ENCODE measurements at places on chromosomes 2 and 18. TPM values are rescaled to one million over a fixed set of nuclear protein-coding genes. Genes with fewer than 3 reads are reported as not detected.

The TEX44 gene
- total RNA-seq = not detected

The CD207 gene
- not detected for total RNA-seq

The MATN3 gene
- 0.25 TPM for total RNA-seq

The SS18 gene
- 125 TPM for total RNA-seq

DNA sequence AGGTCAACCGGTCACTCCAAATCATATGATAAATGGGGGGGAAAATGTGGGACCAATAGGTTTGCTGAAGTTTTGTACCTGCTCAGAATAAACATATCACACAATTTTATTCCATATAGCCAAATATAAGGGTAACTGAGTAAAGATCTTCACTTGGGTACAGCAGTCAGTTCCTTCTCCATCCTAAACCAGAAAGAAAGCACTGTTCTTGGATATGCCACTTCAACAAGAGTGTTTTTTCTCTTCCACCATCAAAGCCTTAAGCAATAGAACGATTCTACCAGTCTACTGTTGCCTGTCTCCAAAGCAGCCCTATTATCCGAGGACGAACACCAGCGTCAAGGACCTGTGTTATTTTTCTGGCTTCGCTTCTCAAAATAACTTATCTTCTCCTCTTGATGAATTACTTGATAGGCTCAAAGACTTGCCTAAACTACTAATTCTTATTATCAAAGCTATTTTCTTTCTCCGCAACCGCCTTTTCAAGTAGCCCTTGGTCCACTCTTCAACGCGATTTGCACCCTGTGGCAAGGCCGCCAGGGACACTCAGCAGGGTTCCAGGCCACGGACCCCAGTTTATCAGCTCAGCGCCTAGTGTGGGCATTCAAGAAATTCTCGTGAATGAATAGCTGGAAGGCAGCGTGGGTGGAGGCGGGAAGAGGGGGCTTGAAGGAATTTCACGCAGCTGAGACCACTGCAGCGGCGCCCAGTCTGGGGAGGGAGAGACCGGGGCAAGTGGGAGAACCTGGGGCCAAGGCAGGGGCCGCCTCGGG lies 646 bp downstream of the ALS2 start:
- no peaks in the 10 kb centered on the region for H3K27me3 ChIP-seq
- H3K4me3 ChIP-seq = peak overlapping the region; percentile 82

DNA sequence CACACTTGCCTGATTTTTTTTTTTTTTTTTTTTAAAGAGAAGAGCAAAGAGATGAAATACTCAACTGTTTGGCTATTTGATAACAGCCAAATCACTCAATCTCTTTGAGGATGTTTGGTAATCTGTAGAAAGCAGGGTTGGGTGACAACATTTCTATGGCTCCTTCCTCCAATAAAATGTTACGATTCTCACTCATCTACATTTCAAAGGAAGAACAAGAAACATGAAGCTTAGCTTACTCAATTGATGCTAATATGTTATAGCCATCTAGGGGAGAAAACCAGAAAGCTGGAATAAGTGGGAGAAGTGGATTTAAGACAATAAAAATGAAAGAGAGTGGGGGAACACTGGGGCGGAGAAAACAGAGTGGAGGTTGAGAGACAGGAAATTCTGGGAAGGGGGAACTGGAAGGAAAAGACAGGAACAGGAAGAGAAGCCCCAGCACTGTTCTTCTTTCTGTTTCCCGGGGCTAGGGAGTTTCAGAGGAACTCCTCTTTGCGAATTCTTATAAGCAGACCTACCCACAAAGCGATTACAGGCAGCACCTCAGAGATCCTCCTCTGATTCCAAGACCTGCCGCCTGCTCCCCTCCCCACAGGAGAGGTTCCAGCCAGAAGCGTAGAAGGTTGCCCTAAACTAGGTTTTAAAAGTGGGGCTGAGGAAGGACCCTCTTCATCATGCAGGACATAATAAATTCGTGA lies 13.3 kb downstream of the ST3GAL5 start:
- no peak overlapping the region for H3K27ac ChIP-seq
- no peaks in the 10 kb centered on the region for H3K36me3 ChIP-seq
- no peak for DNase-seq
- H3K4me1 ChIP-seq = peaks cover 22% of the 10 kb centered on the region
- H3K27me3 ChIP-seq = no peaks in the 10 kb centered on the region

DNA sequence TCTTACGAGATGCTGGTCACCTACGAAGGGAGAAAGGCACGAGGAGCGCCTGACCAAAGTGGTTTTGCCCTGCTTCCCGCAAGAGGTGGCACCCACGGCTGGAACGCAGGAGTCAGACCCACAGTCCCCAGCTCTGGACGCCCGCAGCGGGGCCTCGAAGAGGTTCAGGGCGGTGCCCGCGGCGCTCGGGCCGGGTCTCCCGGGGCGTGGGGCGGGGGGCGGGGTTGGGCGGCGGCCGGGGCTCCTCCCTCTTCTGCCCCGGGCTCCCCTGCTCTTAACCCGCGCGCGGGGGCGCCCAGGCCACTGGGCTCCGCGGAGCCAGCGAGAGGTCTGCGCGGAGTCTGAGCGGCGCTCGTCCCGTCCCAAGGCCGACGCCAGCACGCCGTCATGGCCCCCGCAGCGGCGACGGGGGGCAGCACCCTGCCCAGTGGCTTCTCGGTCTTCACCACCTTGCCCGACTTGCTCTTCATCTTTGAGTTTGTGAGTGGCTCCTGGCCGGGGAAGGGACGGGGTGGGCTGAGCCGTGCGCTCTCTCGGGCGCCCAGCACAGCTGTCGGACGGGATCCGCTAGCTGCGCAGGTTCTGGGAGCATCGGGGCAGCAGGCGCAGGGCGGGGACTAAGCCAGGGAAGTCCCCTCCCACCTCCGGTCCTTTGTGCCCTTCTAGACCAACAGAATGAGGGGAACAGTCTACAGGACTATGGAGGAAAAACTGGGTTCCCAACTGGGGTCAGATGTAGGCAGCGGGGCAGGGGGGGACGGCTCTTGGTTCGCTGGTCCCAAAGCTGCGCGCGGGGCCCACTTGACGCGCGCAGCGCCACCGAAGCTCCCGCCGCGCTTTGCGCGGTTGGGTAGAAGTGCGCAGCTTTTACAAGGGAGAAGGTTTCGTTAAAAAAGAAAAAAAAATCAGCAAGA lies at the start of gene MAL:
TSS of gene MAL (plus strand) at position 303 of the 914 bp plus-strand sequence. CDS start at position 388, 85 bp downstream.
- DNase-seq = no peak
- no peak within 1 kb of the TSS for H3K27ac ChIP-seq
- no peaks in the 10 kb centered on the region for H3K4me1 ChIP-seq
- no peak within 1 kb of the TSS for H3K4me3 ChIP-seq

GRCh38 chr2:69566669-69567068 lies 76.9 kb downstream of the AAK1 start:
- no peaks in the 10 kb centered on the region for H3K36me3 ChIP-seq
- DNase-seq = no peak
- no peaks in the 10 kb centered on the region for H3K27me3 ChIP-seq
- H3K4me3 ChIP-seq = no peak overlapping the region
- H3K4me1 ChIP-seq = peaks cover 29% of the 10 kb centered on the region

DNA sequence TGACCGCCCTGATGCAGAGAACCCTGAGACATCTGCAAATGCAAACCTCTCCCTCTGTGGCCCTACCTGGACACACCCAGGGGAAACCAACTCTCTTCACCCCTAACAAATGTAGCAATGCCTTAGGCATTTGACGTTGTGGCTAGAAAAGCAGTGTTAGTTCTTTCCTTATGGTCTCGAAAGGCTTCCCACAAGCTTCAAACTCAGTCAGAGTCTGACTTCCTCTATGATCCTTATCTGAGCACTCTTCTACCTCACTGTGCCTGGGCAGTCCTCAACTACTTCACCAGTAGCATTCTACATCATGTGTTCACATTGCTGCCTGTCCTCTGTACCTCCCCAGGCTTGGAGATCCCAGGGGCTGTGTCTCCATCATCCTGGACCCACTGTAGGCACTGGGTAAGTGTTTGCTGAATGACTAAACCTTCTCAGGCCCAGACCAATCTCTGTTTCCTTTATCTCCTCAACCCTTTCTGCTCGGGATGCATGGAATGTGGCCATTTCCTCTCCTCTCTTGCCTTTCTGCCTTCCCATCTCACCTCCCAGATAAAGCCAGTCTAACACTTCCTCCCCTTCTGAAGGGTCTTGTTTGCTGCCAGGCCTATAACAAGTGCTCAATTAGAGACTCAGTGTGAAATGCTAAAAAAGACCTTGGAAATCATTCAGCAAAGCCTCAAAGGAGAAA lies 91.7 kb upstream of the ACAA2 start:
- no peak overlapping the region for H3K4me3 ChIP-seq
- H3K27ac ChIP-seq = no peak overlapping the region
- no peaks in the 10 kb centered on the region for H3K27me3 ChIP-seq
- H3K4me1 ChIP-seq = no peaks in the 10 kb centered on the region
- H3K36me3 ChIP-seq = no peaks in the 10 kb centered on the region

DNA sequence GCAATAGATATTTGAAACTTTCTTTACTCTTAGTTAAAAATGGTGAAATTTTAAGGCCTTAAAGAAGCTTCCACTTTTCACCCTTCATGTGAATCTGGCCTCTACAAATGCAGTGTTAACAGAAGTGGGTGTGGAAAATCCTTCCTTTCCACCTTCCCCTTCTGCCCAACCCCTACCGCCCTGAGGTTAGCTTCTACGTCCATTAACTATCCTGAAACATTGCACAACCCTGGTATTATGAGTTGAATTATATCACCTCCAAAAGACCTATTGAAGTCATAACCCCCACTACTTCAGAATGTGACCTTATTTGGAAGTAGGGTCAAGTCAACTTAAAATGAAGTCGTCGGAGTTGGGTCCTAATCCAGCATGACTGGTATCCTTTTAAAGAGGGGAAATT lies 80.8 kb upstream of the ACSL3 start:
- H3K27me3 ChIP-seq = no peaks in the 10 kb centered on the region
- DNase-seq = no peak
- H3K27ac ChIP-seq = no peak overlapping the region
- H3K4me3 ChIP-seq = no peak overlapping the region

GRCh38 chr2:171490577-171490976 lies 31.7 kb upstream of the CYBRD1 start:
- no peak for DNase-seq
- H3K27me3 ChIP-seq = no peaks in the 10 kb centered on the region
- no peak overlapping the region for H3K4me3 ChIP-seq
- no peak overlapping the region for H3K27ac ChIP-seq
- 0 out of 2 replicates have a peak, but pooled peaks cover 1% of the 10 kb centered on the region for H3K36me3 ChIP-seq

- H3K4me3 ChIP-seq = no peak overlapping the region
- H3K27me3 ChIP-seq = peaks cover 5% of the 10 kb centered on the region
- H3K36me3 ChIP-seq = no peaks in the 10 kb centered on the region
- no peak for DNase-seq
- H3K27ac ChIP-seq = no peak overlapping the region
Measured at GRCh38 chr18:55138401-55138800, 179.1 kb upstream of the CCDC68 start.

DNA sequence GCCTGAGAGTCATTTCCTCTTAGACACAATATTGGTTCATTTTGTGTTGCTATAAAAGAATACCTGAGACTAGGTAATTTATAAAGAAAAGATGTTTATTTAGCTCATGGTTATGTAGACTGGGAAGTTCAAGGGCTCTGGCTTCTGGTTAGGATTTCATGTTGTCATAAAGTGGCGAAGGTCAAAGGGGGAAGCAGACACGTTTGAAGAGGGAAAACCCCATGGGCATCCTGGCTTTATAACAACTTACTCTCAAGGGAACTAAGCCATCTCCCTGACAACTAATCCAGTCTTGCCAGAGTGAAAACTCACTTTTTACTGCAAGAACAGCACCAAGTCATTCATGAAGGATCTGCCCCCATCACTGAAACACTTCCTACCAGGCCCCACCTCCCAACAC lies 89.7 kb upstream of the RNF152 start:
- H3K4me1 ChIP-seq = no peaks in the 10 kb centered on the region
- H3K27me3 ChIP-seq = no peaks in the 10 kb centered on the region
- DNase-seq = no peak
- no peak overlapping the region for H3K4me3 ChIP-seq

DNA sequence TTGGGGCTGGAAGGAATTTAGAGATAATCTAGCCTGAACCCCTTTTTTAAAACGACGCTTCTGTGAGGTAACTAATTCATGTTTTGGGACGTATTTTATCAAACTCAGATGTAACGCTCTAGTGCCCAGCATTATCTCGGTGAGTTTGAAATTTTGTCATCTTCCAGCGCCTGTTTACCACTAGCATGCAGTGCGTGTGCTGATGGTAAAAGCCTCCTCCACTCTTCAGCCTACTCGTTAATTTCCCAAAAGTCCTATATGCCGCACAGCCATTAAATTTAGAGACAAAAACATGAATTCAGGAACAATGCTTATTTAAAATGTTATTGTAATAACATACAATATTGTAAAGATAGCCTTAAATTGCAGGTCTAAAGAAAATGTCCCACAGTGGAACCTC lies 2.8 kb downstream of the ZCCHC2 start:
- H3K27ac ChIP-seq = no peak overlapping the region
- no peaks in the 10 kb centered on the region for H3K27me3 ChIP-seq
- peaks cover 18% of the 10 kb centered on the region for H3K4me1 ChIP-seq
- no peak for DNase-seq
- peak overlapping the region; percentile 86 for H3K4me3 ChIP-seq
- no peaks in the 10 kb centered on the region for H3K36me3 ChIP-seq

All from GM23248 (cell line).